Keratinocyte (primary cell): ENCODE measurements at places on chromosomes 5 and 9.

DNA sequence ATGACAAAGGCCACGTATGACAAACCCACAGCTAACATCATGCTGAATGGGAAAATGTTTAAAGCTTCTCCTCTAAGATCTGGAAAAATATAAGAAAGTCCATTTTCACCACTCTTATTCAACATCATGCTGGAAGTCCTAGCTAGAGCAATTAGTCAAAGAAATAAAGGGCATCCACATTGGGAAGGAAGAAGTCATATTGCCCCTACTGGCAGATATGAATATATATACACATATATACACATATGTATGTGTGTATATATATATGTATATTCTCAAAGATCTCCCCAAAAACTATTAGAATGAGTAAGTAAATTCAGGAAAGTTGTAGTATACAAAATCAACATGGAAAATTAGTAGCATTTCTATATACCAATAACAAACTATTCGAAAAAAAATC, 17.1 kb downstream of the APBA1 start:
- H3K4me1 ChIP-seq = no peaks in the 10 kb centered on the region
- no peak overlapping the region for H3K4me3 ChIP-seq
- no peak for DNase-seq
- no peaks in the 10 kb centered on the region for H3K36me3 ChIP-seq

DNA sequence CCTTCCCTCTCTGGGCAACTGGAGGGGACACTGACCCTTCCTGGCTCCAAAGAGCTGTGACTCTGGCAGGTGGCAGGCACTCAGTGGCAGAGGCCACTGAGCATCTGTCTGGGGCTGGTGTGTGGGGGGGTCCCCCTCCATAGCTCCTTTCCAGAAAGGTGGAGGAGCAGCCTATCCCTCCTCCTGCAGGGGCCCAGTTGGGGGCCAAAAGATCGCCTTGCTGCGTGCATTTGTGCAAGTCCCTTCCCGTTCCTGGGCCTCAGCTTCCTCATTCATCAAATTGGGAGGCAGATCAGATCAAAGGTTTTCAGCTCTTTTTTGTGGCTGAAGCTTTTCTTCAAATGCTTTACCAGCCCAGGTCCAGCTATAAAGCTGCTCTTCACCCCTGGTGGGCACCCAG, 77.7 kb downstream of the NTNG2 start:
- no peak for DNase-seq
- H3K36me3 ChIP-seq = no peaks in the 10 kb centered on the region
- H3K27ac ChIP-seq = no peak overlapping the region
- H3K4me3 ChIP-seq = no peak overlapping the region
- H3K4me1 ChIP-seq = peaks cover 6% of the 10 kb centered on the region

- peaks cover 59% of the 10 kb centered on the region for H3K4me1 ChIP-seq
- no peak for DNase-seq
- H3K4me3 ChIP-seq = no peak overlapping the region
- no peaks in the 10 kb centered on the region for H3K36me3 ChIP-seq
- H3K27ac ChIP-seq = no peak overlapping the region
These were observed 37.3 kb upstream of the EGFL7 start for GRCh38 chr9:136625101-136626065.

DNA sequence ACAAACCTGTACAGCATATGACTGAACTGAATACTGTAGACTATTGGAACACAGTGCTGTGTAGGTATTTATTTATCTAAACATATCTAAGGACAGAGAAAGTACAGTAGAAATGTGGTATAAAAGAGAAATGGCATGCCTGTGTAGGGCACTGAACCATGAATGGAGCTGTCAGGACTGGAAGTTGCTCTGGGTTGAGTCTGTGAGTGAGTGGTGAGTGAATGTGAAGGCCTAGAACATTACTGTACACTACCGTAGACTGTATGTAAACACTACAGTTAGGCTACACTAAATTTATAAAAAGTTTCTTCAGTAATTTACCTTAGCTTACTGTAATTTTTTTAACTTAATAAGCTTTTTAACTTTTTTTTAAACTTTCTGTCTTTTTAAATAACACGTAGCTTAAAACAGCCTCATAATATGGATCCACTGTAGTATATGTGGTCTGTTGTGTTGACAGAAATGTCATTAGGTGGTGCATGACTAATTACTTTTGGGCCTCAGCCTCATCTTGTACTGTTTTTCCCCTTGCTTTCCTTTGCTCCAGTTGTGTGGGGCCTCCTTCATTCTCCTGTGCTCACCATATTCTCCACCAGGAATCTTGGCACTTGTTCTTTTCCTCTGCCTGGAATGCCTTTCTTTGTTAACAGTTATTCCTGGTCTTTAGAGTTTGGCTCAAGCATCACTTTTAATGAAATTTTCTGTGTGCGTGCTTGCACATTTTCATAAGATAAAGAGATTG, 8.8 kb downstream of the SPIN1 start:
- peaks cover 2% of the 10 kb centered on the region for H3K36me3 ChIP-seq
- DNase-seq = no peak
- peaks cover 27% of the 10 kb centered on the region for H3K4me1 ChIP-seq
- H3K27me3 ChIP-seq = no peaks in the 10 kb centered on the region
- no peak overlapping the region for H3K4me3 ChIP-seq

DNA sequence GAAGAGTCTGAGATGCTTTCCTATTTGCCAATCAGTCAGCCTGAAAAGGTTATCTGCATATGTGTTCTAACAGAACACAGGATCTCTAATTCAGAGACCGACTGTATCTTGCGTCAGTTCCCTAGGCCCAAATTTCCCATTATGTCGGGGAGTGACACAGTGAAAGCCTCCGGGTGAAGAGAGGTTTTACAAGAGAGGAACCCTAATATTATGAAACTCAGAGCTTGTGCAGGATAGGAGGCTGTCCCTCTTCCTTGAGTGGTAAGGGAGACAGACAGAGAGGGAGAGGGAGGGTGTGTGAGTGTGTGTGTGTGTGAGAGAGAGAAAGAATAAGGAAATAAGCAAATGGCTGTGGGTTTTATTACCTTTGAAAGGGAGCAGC, 1.9 kb downstream of the CD14 start:
- H3K4me3 ChIP-seq = no peak overlapping the region
- H3K27ac ChIP-seq = no peak overlapping the region
- no peaks in the 10 kb centered on the region for H3K36me3 ChIP-seq
- peaks cover 7% of the 10 kb centered on the region for H3K27me3 ChIP-seq
- H3K4me1 ChIP-seq = peaks cover 21% of the 10 kb centered on the region
- DNase-seq = no peak

GRCh38 chr9:107952773-107953172, 463.2 kb upstream of the KLF4 start:
- no peak for DNase-seq
- H3K36me3 ChIP-seq = no peaks in the 10 kb centered on the region
- no peaks in the 10 kb centered on the region for H3K27me3 ChIP-seq

DNA sequence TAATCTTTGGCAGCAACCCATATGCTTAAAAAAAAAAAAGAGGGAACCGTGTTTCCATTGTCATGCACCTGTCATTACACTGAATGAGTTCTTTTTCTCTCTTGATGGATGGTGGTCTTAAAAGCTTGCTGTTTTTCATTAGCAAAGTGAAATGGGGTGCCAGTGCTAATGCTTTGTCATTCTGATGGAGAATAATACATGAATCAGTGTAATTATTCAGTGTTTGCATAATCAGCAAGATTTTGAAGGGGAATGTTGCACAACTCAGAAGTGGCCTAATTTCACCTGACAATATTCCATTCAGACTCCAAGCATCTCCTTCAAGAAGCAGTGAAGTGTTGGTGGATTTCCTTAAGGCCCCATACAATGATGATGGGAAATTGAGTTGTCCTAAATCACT, 38.1 kb downstream of the MAP1B start:
- peaks cover 6% of the 10 kb centered on the region for H3K4me1 ChIP-seq
- no peak overlapping the region for H3K4me3 ChIP-seq
- H3K36me3 ChIP-seq = no peaks in the 10 kb centered on the region
- H3K27ac ChIP-seq = no peak overlapping the region
- peaks cover 12% of the 10 kb centered on the region for H3K27me3 ChIP-seq

- H3K36me3 ChIP-seq = peaks cover 16% of the 10 kb centered on the region
- no peaks in the 10 kb centered on the region for H3K27me3 ChIP-seq
- peak overlapping the region; percentile 95 for H3K27ac ChIP-seq
- H3K4me1 ChIP-seq = peaks cover 15% of the 10 kb centered on the region
- no peak for DNase-seq
These were observed 597 bp upstream of the IRX4 start for GRCh38 chr5:1883120-1883924.

DNA sequence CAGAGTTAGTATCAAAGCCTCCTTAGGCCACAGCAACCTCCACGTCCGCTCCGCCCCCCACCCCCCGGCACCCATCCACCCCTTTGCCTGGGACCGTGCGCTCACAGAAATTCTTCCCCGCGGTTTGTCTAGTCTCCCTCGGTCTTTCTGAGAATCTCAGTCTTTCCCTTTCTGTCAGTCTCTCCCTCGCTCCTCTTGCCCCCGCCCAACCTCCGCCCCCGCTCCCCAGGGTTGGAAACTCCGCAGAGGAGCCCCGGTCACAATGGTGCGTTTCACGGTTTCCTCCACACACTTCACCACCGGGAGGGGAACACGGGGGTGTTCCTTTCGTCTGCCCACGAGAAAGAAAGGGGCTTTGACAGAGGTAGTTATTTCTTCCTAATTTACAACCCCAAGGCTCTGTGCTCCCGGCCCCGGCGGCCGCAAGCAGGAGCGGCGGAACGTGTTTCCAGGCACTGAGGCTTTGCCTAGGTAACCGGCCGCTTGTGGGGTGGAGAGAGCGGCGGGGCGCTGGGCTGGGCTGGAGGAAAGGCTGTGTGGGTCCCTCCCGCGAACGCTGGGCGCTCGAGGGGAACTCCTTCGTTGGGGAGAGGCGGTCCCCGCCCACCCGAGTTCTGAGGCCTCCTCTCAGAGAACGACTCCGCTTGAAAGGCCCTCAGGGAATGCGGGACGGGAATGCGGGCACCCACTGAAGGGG, 2.1 kb downstream of the NR4A3 start:
- no peak overlapping the region for H3K27ac ChIP-seq
- DNase-seq = no peak
- peaks cover 59% of the 10 kb centered on the region for H3K27me3 ChIP-seq
- no peaks in the 10 kb centered on the region for H3K36me3 ChIP-seq
- H3K4me1 ChIP-seq = peaks cover 26% of the 10 kb centered on the region
- H3K4me3 ChIP-seq = peak overlapping the region; percentile 13

DNA sequence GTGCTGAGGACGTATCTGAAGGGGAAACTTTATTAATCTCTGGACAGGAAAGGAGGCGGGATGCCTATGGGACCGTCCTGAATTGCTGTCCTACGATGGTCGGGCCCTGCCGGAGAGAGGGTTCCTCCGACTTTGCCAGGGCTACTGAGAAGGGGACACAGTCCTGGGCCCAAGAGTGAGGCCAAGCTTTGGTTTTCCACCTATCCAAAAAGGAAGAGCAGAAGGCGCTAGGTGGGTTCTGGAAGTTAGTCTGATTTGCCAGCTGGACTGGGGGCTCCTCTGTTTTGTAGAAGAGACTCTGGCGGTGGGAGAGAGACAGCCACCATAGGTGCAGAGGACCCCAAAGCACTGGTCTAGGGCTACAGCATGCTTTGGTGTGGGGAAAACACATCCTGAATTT, 243.8 kb upstream of the IRX4 start:
- no peak for DNase-seq
- no peak overlapping the region for H3K27ac ChIP-seq
- H3K4me1 ChIP-seq = no peaks in the 10 kb centered on the region
- H3K27me3 ChIP-seq = no peaks in the 10 kb centered on the region

DNA sequence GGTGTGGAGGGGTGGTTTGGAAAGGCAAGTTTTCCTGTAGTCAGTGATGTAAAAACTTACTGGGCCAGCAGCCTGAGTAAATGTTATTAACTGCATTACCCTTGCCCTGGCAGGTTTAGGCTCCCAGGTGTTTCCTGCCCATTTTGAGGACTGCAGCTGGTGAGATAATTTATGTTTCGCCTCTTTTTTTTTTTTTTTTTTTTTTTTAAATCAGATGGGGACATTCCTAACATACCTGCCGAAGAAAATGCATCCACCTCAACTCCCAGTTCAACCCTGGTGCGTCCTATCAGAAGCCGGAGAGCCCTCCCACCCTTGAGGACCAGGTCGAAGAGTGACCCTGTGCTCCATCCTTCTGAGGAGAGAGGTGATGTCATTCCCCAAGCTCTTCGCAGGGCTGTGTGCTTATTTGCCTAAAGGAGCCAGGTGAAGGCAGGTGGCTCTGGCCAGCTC, 60.6 kb downstream of the ENTREP1 start:
- no peak overlapping the region for H3K4me3 ChIP-seq
- no peak overlapping the region for H3K27ac ChIP-seq

DNA sequence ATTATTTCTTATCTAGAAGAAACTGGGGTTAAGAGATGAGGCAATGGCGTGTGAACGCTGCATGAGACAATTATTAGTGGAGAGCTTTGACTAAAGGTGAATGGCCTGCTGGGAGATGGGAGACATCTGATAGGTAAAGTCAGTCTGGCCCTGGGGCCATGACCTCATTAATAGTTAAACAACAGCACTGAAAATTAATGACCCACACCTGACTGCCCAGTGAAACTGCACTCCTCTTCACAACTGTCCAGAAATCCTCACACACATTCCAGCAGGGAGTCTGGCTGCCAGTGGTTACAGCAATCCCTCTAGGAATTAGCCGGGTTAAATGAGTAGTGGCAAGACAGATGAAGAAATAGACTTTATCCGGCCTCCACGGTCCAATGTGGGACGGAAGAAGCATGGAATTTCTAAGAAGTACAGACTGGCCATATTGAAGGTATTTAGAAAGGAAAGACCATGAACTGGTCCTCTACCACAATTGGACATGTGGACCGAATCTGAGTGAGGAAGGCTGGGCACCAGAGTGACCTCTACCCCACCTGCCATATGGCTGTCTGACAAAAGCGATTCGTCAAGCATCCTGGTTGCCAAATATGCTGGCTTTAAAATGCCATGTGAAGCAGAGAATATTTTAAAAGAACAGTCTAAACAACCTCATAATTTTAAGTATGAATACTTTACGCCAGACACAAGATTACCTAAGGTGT, 138.4 kb downstream of the EFNA5 start:
- H3K4me1 ChIP-seq = peaks cover 6% of the 10 kb centered on the region
- H3K36me3 ChIP-seq = no peaks in the 10 kb centered on the region
- H3K27me3 ChIP-seq = no peaks in the 10 kb centered on the region
- no peak for DNase-seq

- no peak overlapping the region for H3K4me3 ChIP-seq
- no peak for DNase-seq
- H3K27me3 ChIP-seq = no peaks in the 10 kb centered on the region
- no peaks in the 10 kb centered on the region for H3K36me3 ChIP-seq
- H3K27ac ChIP-seq = no peak overlapping the region
These were observed 126.1 kb downstream of the NPR3 start for GRCh38 chr5:32837211-32837610.

GRCh38 chr9:98406469-98406868, 151.0 kb upstream of the TBC1D2 start:
- no peaks in the 10 kb centered on the region for H3K4me1 ChIP-seq
- no peak overlapping the region for H3K27ac ChIP-seq
- no peak overlapping the region for H3K4me3 ChIP-seq

- peaks cover 20% of the 10 kb centered on the region for H3K4me1 ChIP-seq
- H3K27ac ChIP-seq = no peak overlapping the region
- H3K4me3 ChIP-seq = no peak overlapping the region
These were observed 212.2 kb downstream of the PDZD2 start for GRCh38 chr5:31850981-31851689.

GRCh38 chr5:81180780-81181460, 52.2 kb upstream of the CKMT2 start:
- no peak overlapping the region for H3K27ac ChIP-seq
- no peak overlapping the region for H3K4me3 ChIP-seq
- H3K4me1 ChIP-seq = peaks cover 7% of the 10 kb centered on the region

- no peak for DNase-seq
- H3K36me3 ChIP-seq = no peaks in the 10 kb centered on the region
- H3K4me3 ChIP-seq = no peak overlapping the region
- H3K27ac ChIP-seq = no peak overlapping the region
- H3K4me1 ChIP-seq = no peaks in the 10 kb centered on the region
- H3K27me3 ChIP-seq = no peaks in the 10 kb centered on the region
These were observed 13.3 kb downstream of the SPATA9 start for GRCh38 chr5:95669540-95669939.
